ENCODE measurements at places on chromosomes 3 and 15. TPM values are rescaled to one million over a fixed set of nuclear protein-coding genes. Genes with fewer than 3 reads are reported as not detected.

The PRR20G gene
- total RNA-seq = 2.4 TPM

The GRK7 gene
- not detected for total RNA-seq

The ZBTB47 gene
- 4.8 TPM for total RNA-seq

The IL12A gene
- total RNA-seq = 1.3 TPM

The RPUSD2 gene
- 15.6 TPM for total RNA-seq

The CLPX gene
- 49.8 TPM for total RNA-seq

The PLSCR2 gene
- total RNA-seq = 0.11 TPM
